PC-9 (cell line): ENCODE measurements at places on chromosomes 7 and 10.
A peak's percentile ranks its signal among the peaks of the same experiment; 100 is the strongest.

GRCh38 chr7:98282703-98283102 is 1.2 kb downstream of the BRI3 start:
- H3K4me3 ChIP-seq: peak overlapping the region; percentile 87
- peaks cover 54% of the 10 kb centered on the region for H3K4me1 ChIP-seq
- peak overlapping the region; percentile 97 for H3K27ac ChIP-seq
- no peaks in the 10 kb centered on the region for H3K27me3 ChIP-seq
- DNase-seq: no peak
- 0 out of 2 replicates have a peak, but pooled peaks cover 3% of the 10 kb centered on the region for H3K36me3 ChIP-seq

GRCh38 chr7:48611993-48612392 is 312.4 kb upstream of the CDC14C start:
- no peaks in the 10 kb centered on the region for H3K4me1 ChIP-seq
- no peaks in the 10 kb centered on the region for H3K27me3 ChIP-seq
- DNase-seq: no peak
- no peak overlapping the region for H3K4me3 ChIP-seq
- no peaks in the 10 kb centered on the region for H3K36me3 ChIP-seq

GRCh38 chr7:105896407-105896911 is 20.1 kb upstream of the ATXN7L1 start:
- H3K27me3 ChIP-seq: no peaks in the 10 kb centered on the region
- no peaks in the 10 kb centered on the region for H3K36me3 ChIP-seq
- H3K27ac ChIP-seq: no peak overlapping the region
- no peak overlapping the region for H3K4me3 ChIP-seq
- no peak for DNase-seq

DNA sequence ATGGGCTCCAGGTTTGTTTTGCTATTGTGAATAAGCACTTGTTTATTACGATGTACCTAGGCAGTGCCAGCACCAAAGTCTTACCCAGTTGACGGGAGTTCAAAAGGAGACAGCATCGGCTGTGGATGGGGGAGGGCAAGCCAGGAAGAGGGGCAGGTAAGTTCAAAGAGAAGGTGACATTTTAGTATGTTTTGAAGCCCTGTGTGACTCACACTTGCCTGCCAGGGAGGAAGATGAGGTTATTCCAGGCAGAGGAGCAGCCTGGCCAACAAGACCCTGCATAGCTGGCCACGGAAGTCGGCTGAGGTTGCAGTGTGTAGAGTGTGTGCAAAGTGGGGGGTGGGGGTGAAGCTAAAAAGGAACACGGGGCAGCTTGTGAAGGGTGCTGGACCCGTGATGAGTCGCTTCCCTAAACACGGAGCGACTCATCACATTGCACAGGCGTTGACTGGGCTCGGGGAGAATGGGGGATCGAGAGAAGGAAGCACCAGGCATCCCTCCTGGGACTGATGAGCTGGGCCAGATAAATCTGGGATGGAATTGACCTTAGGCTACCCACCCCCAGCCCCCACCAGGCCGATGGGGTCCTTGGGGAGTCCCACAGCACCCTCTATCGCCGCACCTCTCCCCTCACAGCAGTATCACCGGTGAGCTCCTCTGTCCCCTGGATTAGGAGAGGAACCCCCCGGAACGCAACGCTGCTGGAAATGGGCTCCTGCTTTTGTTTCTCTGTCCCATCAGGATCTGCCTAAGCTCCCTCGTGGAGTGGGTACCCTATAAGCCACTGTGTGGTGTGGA is 97.9 kb upstream of the IKZF1 start:
- no peak overlapping the region for H3K27ac ChIP-seq
- H3K4me3 ChIP-seq: no peak overlapping the region
- no peak for DNase-seq
- no peaks in the 10 kb centered on the region for H3K36me3 ChIP-seq
- H3K4me1 ChIP-seq: no peaks in the 10 kb centered on the region

DNA sequence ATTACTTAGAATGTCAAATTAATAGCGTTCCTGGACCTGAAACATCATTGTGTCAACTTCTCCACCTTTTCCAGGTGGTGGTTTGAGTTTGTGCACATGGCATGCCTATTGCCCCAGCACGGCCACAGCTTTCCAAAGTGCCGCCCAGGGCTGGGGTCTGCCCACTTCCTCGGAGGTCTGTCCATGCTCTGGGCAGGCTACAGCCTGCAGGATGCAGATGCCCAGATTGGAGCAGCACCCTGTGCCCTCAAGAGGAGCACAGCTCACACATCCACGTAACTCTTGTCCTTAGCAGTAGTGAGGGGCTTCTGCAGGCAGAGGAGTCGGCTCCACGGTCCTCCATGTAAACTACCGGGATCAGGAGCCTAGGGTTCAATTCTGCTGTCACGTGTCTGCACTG is 238.6 kb downstream of the EBF3 start:
- no peak overlapping the region for H3K27ac ChIP-seq
- H3K27me3 ChIP-seq: no peaks in the 10 kb centered on the region
- H3K4me3 ChIP-seq: no peak overlapping the region
- no peaks in the 10 kb centered on the region for H3K4me1 ChIP-seq
- no peaks in the 10 kb centered on the region for H3K36me3 ChIP-seq

- H3K4me1 ChIP-seq: no peaks in the 10 kb centered on the region
- H3K27me3 ChIP-seq: peaks cover 88% of the 10 kb centered on the region
- no peak overlapping the region for H3K27ac ChIP-seq
Observed at GRCh38 chr7:25402532-25402931, 174.2 kb upstream of the NPVF start.

DNA sequence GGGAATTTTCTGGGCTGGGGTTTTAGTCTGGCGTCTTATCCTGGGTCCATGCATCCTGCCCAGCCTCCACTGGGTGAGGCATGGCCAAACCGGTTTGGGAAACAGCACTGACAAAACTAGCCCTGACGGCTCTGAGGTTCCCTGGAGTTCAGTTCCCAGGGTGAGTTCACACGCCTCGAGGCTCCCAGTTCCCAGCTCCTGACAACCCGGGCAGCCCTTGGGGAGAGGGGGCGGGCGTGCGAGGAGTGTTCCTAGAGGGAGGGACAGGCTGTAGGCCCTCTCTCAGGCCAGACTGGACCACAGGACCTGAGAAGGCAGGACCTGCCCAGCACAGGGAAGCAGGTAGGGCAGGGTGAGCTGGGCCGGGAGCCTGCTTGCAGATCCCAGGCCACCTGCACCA is 82.3 kb upstream of the PPIF start:
- no peaks in the 10 kb centered on the region for H3K36me3 ChIP-seq
- peak overlapping the region; percentile 87 for H3K27ac ChIP-seq
- no peaks in the 10 kb centered on the region for H3K27me3 ChIP-seq
- peaks cover 41% of the 10 kb centered on the region for H3K4me1 ChIP-seq

- no peak overlapping the region for H3K4me3 ChIP-seq
- H3K27me3 ChIP-seq: peaks cover 70% of the 10 kb centered on the region
- no peak overlapping the region for H3K27ac ChIP-seq
Observed at GRCh38 chr7:39084349-39084748, 106.6 kb downstream of the POU6F2 start.

- DNase-seq: no peak
- H3K4me1 ChIP-seq: peaks cover 7% of the 10 kb centered on the region
- no peak overlapping the region for H3K4me3 ChIP-seq
- no peaks in the 10 kb centered on the region for H3K36me3 ChIP-seq
- no peaks in the 10 kb centered on the region for H3K27me3 ChIP-seq
- no peak overlapping the region for H3K27ac ChIP-seq
Observed at GRCh38 chr10:3749011-3749410, 36.0 kb downstream of the KLF6 start.
